ENCODE measurements at places on chromosomes 4 and X.

DNA sequence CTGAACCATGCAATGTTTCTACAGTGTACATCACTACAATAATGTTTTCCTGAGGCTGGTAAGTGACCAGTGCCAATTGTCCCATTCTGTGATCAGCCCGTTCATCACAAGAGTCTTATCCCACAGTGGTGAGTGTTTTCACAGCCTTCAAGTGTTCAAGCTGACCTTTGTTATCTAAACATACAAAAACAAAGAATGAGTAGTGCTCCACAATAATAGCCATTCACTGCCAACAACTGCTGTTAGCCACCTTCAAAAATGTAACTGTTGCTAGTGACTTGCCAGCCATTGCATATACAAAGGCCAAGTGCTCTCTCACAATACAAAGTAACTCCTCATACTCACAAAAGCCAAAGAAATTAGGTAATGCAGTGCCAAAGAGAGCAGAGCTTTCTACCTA, 1084.1 kb downstream of the FAM133A start:
- no peak for DNase-seq

- no peak for DNase-seq
Measured at GRCh38 chrX:41119803-41120202, 34.6 kb downstream of the USP9X start.

DNA sequence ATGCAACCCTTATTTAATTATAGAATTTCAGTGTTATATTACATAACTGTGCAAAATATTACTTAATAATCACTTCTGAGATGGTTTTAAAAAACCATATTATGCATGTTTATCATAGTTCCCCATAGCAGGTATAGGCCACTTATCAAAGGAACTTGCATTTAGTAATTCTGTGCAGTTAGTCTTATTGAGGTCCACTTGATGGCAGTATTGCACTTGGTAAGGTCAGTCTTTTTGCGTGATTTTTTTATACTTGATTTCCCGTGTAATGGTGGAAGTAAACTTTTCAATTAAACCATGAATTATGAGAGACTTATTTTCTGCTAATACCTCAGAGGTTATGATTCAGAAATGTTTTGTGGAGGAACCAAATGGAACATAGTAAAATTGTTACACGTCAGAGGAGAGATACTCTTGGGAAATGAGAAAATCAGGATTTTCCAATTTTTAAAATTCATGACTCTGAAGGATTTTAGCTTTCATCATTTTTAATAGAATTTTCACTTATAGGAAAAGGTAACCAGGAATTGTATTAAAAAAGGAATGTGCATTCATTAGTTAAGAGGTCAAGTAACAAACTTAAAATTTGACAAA, 230.0 kb downstream of the CCSER1 start:
- no peak for DNase-seq

DNA sequence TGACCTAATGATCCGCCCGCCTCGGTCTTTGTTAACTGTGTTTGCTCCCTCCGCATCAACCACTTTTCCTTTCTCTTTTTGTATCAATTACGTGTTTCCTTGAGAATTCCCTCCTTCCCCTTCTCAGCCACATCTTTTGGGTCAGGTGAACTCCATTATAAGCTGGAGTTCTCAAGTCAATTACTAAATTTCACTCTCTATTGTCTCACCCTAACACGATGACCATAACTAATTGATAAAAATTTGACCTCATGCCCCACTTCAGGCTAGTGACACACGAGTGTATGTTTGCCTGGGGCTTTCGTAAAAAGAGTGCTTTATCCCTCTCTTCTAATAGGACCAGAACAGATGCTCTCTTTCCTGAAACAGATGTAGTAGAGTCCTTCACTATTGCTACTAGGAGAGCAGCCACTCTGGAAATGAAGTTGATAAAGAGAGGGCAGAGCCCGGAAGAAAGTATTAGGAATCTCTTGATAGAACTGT, 403.6 kb upstream of the ANXA10 start:
- no peak for DNase-seq

DNA sequence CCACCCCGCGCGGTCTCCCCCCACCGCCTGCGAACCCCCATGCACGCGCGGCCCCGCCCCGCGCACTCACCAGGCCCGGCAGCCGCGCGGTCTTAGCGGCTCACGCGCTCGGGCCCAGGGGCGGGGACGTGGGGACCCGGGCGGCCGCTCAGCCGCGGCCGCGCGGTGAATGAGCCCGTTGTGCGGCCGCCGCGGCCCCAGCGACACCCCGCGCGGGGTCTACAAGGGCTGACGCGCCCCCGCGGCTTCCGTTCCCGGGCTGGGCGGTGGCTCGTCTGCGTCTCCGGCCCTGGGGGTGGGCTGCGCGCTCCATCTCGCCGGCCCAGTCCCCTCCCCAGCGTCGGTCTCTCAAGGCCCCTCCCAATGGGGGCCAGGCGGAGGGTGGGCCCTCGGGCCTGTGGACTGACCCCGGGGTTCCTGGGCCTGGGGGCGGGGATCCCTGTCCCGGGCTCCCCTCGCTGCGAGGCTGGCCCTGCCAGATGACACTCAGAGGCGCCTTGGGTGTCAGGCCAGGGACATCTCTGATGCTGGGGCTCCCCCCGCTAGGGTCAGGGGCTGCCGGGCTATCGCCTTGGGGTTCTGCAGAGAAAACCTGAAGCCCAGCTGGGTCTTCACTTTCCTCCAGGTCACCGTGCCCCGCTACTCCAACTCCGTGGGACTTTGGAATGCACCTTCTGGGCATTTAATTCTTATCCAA, 4.3 kb upstream of the SLC26A1 start:
- DNase-seq = no peak

GRCh38 chr4:148196164-148196563, 246.1 kb downstream of the NR3C2 start:
- no peak for DNase-seq

DNA sequence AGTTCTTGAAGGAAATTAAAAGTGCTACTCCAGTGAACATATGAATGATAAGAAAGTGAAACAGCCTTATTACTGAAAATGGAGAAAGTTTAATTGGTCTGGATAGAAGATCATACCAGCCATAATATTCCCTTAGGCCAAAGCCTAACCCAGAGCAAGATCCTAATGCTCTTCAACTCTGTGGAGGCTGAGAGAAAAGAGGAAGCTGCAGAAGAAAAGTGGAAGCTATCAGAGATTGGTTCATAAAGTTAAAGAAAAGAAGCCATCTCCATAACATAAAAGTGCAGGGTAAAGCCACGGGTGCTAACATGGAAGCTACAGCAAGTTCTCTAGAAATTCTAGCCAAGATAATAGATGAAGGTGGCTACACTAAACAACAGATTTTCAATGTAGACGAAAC, 85.5 kb upstream of the ATOH1 start:
- no peak for DNase-seq

DNA sequence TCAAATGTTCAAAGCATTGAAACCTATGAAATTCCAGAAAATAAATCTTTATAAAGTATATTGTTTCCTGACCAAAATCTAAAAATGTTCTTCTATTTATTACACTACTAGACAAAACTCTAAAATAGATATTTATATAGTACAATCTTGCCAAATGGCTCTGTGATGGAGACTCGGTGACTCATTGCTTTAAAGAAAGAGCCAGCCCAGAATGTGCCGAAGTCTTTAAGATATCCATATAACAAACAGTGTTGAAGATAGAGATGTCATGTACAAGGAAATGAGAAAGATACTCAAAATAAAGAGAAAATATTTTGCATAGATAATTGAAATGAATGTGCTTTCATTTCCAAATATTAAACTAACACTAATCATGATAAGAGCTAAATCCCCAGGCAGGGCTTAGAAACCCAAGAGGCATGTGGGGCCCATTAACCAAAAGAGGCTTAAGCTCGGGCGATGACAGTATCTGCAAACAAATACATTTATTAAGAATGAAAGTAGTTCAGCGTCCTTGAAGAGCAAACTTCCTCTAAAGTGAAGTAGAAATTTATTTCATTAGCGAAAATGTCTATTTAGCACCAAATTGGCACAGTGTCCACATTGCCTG, 102.1 kb upstream of the FAM9B start:
- no peak for DNase-seq

DNA sequence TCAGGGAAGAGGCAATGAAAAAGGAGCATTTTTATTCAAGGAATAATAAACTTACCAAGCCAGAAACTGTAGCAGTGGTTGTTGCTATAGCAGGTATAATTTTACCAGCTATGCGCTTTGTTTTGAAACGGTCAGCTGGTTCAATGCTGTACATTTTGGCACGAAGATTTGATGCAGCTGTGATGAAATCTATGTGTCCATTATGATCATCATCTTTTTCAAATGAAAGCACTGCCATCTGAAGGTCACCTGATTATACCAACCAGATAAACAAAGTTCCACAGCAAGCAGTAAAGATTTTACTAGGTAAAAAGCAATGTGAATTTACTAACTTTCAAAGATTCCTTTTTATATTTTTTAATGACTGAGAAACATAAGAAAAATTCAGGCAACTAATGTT, 66.4 kb downstream of the STAP1 start:
- no peak for DNase-seq
